ENCODE measurements at places on chromosomes 4 and X. TPM values are rescaled to one million over a fixed set of nuclear protein-coding genes. Genes with fewer than 3 reads are reported as not detected.

DNA sequence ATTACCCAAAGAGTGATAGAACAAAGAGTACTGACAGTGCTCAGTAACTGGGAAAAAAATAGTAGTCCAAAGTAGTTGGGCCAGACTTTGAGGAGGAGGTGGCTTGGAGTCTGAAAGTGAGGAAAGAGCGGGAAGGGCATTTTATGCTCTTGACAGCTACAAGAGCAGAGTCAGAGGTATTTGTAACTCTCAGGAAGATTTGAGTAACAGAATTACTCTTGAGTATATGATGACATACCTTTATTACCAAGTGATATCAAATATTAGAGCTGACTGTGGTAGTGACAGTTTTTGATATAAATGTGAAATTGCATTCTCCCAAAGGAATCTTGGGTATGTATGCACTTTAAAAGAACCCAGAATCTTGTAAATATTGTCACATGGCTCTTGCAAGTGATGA lies 2.2 kb downstream of the SLAIN2 start:
- DNase-seq, result no peak

JCHAIN gene
- total RNA-seq, result 0.39 TPM

DNA sequence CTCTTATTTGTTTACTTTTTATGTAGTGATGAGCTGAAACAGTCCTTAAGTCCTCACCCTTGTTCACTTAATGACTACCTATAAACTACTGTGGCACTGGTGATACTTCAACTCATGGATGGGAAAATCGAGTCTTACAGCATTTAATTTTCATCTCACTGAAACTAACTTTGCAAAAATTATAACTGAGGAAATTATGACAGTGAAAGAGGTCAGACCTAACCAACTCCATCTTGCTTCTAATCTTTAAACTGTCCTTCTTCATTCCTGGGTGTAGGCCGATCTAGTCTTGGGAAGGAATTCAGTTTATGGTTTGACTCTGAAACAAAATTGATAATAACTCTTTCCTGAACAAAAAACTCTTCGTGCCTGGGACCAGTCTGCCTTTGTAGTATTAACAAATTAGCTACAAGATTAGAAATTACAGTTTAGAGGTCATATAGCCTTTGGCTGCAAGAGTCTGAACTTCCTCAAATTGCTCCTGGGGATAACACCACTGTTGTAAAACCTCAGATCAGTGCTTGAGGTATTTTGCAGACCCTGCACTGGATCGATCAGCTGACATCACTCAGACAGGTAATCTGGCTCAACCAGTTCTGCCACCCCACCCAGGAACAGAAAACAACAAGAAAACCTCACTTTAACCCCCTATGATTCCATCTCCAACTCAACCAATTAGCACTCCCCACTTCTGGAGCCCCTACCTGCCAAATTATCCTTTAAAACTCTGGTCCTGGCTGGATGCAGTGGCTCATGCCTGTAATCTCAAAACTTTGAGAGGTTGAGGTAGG lies 995.7 kb upstream of the PRKX start:
- DNase-seq, result no peak

FGF2 gene
- 16.6 TPM for total RNA-seq

- no peak for DNase-seq
Measured at GRCh38 chr4:87002682-87003043, 67.9 kb downstream of the AFF1 start.

MAGED1 gene
- 185 TPM for total RNA-seq

DNA sequence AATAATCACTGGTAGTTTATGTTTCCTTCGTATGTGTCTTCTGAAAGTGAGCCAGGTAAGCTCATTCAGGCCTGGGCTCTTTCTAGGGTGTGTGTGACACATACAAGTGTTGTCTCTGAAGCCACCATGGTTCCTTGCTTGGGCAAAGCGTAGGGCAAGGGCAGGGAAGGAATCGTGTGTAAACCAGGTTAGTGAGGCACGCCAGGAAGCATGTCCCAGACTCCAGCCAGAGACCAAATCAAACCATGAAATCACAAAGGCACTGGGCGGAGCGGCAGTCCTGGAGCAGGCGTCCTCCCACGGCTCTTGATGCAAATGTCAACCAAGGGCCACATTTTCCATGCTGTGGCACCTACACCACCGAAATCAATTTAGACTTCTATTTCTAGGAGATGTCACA lies 67.0 kb downstream of the NYX start:
- no peak for DNase-seq

MND1 gene
- total RNA-seq, result 6.6 TPM

GRCh38 chrX:19883878-19884277 lies 3.5 kb downstream of the SH3KBP1 start:
- no peak for DNase-seq

DNA sequence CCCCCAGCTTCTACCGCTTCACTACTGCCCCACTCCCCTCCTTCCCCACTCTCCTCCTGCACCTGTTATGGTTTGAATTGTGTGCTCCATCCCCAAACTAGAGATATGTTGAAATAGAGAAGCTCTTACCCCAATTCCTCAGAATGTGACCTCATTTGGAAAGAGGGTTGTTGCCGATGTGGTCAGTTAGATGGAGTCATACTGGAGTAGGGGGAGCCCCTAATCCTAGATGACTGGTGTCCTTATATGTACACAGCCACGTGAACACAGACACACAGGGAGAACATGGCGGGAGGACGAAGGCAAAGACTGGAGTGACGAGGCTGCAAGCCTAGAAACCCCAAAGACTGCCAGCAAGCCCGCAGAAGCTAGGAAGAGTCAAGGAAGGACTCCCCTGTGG lies 84.3 kb downstream of the FHDC1 start:
- no peak for DNase-seq

DNA sequence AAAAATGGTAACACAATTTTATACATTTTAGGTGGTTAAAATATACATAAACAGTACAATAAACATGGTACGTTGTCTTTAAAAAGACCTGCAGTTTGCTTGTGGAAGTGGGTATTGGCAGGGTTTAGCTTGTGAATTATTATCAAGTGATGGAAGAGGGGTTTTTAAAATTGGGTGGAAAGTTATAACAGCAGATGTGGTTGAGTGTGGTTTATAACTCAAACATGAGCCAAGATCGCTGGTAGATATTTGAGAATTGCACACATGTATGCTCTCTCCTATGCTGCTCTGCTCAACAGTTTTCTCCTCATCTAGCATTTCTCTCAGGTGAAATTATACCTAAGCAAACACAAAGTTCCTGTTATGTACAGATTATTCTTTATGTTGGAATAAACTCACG lies 14.0 kb downstream of the EPGN start:
- no peak for DNase-seq

DNA sequence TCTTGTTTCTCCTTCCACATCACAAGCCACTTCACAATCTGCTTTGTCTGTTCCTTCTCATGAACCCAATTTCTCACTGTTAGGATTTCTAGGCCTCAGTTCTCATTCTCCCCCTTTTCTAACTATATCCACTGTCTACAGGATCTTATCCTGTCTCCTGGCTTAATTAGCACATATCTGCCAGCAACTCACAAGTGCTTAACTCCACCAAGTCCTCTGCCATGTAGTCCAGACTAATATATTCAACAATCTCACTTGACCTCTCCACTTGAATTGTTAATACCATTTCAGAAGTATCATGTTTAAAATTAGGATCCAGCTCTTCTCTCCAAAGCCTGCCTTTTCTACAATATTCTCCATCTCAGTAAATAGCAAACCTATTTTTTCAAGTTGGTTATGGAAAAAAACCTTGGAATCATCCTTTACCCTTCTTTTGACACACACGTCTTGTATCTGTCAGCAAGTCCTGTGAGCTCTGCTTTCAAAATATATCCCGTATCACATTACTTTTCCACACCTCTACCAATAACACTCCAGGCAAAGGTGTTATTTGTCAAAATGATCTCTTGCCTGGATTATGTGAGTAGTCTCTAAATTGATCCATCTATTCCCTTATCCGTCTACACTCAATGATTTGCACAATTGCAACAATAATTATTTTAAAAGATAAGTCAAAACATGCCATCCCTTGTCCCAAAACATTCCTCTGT lies 127.2 kb upstream of the SLIT2 start:
- DNase-seq, result no peak

- DNase-seq, result no peak
Measured at GRCh38 chrX:7546551-7547080, 296.4 kb upstream of the VCX start.

TCEAL6 gene
- 6.2 TPM for total RNA-seq

- no peak for DNase-seq
Measured at GRCh38 chrX:10043386-10043785, 76.2 kb downstream of the CLDN34 start.

GRCh38 chrX:104568304-104568915 lies 2.4 kb downstream of the IL1RAPL2 start:
- DNase-seq, result no peak

DNA sequence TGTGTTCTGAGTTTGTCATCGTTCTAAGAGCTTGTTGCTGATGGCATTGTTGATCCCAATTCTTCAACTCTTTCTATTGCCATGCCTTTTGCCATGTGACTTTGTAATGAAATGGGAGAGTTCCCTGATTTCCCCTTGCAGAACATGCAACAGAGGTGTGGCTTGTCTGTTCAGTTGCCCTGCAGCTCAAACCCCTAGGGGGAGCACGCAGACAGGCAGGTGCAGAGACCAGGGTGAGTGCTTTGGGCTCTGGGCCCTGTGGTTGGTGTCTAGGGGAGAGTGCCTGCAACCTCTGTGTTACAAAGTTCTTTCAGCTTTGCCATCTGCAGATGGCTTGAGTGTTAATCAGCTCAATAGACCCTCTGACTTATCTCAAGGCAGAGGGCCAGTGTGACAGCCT lies 332.7 kb downstream of the MID1IP1 start:
- no peak for DNase-seq

DNA sequence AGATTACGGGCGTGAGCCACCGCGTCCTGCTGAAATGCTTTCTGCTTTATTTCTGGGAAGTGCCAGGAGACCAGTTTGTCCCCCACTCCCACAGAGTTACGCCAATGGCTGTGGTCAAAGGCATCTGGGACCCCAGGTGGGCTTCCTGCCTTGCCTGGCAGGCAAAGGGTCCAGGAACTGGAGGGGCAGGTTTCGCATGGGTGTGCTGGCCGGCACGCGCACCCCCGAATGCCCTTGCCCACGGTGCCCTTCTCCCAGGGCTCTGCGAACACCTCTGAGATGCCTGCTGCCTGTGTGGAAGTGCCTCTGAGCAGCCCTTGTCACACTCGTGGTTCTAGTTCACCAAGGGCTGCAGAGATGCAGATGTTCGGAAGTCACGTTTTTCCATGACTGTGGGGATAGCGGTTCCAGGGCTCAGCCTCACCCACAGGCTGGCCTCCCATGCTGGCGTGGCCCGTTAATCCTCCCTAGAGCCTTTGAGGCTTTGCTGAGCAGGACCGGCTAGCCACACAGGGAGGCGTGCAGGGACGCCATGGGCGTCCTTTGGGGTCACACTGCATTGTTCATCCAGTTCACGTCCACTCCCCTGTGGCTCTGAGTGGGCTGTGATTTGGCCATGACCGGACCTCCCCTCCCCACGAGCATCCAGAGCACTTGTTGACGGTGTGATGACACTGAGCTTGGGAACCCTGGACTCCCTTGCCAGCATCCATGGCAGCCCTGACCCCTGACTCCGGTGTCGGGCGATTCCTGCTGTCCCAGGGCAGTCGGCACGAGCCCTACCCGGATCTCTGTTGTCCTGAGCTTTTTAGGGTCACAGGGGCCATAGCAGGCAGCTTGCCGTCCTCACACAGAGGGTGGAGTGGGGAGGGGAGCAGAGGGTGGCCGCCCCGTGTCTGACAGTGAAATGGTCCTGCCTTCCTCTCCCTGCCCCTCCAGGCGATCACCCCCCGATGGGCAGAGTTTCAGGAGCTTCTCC lies 12.7 kb upstream of the ADD1 start:
- DNase-seq, result no peak

C1GALT1C1 gene
- 32.2 TPM for total RNA-seq

GRCh38 chr4:101969965-101970364 lies 179.4 kb downstream of the BANK1 start:
- no peak for DNase-seq

- no peak for DNase-seq
Measured at GRCh38 chr4:88674565-88674964, 23.1 kb downstream of the NAP1L5 start.

DNA sequence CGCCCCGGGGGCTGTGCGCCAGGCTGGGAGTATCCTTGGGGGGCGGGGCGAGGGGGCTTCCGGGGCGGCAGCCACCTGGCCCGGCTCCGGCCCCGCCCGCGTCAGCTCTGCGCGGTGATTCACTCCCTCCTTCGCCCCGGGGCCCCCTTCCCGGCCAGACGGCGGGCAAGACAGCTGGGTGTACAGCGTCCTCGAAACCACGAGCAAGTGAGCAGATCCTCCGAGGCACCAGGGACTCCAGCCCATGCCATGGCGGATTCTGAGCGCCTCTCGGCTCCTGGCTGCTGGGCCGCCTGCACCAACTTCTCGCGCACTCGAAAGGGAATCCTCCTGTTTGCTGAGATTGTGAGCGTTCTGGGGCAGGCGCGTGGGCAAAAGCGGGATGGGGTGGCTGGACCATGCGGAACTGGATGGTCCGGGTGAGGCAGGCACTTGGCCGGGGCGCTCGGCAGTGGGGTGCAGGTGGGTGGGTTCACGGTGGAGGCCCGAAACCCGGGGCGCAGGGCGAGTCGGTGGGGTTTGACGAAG lies at the start of gene PLP2:
Gene PLP2 (plus strand): TSS at position 147 of the 528 bp plus-strand sequence. CDS start 103 bp downstream, at position 250.
- DNase-seq, result no peak

GRCh38 chr4:139266583-139267257 lies 13.3 kb downstream of the MGARP start:
- DNase-seq, result peak; percentile 46

DNA sequence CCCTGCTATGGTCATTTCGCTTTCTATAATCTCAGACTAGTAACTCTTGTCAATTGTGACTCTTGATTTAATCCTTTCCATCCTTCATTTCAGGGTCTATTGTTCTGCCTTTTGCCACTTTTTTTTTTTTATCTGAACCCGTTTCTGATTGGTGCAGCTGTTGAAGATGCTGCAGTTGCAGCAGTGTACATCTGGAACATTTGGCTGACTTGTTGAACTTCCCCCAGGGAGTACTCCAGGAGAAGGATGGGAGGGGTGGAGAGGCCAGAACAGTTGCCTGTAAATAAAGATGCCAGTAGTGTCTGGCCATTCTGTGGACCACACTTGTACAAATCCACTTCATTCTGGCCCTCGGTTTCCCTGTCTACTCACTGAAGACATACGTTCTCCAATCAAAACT lies 1.0 kb upstream of the EDA start:
- DNase-seq, result no peak
